Immature natural killer cell (primary cell): ENCODE measurements at places on chromosomes 12 and 14.
A peak's percentile ranks its signal among the peaks of the same experiment; 100 is the strongest.

GRCh38 chr14:96989306-96989705 is 192.1 kb downstream of the VRK1 start:
- no peak for DNase-seq

DNA sequence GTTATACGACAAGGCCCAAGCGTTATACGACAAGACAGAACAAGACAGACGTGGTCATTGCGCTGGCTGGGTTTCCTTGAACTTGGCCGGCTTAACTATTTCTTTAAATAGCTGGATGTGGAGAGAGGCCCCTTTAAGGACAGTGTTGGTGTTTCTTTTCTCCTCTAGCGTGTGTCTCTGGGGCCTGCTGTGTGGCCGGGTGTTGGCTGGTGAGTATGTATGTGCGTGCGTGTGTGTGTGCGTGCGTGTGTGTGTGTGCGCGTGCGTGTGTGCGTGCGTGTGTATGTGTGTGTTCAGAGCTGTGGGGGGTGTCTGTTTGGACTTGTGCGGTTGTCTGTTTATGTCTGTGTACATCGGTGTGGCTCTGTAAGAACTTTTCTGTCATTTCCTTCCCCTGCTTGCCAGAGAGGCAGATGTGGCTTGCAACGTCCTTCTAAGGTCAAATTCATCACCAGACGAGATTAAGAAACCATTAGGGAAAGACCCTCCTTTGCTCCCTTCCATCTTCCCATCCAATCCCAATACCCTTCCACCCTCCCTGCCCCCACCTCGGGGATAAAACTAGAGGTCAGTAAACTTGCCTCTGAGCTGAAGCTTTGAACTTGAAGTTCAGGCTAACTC is 78.6 kb upstream of the TBX3 start:
- no peak for DNase-seq

- DNase-seq = no peak
Observed at GRCh38 chr14:96782436-96782835, 14.7 kb upstream of the VRK1 start.

DNA sequence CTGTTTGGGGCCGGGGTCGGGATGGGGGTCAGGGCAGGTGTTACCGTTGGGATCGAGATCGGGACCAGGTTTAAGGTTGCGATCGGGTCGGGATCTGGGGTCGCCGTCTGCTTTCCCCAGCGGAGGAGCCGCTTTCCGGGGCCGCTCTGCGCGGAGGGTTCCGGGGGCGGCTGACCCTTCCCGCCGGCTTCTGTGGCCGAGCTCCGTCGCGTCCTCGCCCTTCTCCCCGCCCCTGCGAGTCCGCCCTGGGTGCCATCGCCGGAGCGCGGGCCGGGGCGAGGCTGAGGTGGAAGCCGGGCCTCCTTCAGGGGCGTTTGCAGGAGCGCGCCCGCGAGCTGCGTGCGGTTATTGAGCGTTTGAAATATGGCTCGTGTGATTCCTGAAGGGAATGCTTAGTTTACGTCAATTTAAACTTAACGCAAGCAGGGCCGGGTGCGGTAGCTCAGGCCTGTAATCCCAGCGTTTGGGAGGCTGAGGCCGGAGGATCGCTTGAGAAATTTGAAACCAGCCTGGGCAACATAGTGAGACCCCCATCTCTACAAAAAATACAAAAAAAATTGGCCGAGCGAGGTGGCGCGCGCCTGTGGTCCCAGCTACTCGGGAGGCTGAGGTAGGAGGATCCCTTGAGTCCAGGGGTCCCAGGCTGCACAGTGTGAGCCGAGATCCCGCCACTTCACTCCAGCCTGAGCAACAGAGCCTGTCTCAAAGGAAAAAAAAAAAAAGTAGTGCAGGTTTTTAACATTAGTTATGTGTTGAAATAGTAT is 620 bp downstream of the PGAM5 start:
- no peak for DNase-seq

DNA sequence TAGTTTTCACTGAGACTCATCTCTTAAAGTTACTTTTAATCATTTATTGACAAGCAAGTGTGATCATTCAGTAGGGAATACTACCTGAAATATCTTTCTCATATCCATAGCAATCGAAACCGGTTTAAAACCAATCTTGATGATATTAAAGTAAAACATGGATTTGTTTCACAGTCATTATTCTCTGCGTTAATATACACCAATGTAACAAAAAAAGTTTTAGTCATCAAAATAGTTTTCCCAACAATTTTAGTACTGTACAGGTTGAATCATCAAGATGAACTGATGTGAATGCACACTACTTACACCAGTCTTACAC is 137.0 kb upstream of the KRAS start:
- DNase-seq = no peak

GRCh38 chr14:52015411-52016030 is 26.2 kb downstream of the RTRAF start:
- DNase-seq = no peak

- DNase-seq = peak; percentile 71
Observed at GRCh38 chr14:105019861-105020814, 745 bp downstream of the CDCA4 start.

DNA sequence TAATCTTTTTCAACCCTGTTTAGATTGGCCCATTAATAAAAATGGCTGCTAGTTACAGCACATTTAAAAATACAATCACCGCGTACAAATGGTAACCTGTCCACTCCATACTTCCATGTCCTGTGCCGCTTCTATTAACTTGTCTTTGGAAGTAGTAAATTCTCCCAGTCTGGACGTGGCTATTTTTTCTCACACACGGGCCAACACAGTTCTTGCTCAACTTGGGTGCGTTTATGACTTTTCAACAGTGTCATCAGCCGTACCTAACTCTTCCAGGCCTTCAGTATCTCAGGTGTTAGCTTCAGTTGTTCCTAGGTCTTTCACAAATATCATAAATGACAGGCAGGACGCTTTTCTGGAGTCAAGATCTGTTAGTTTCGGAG is 475 bp upstream of the PCNX1 start:
- no peak for DNase-seq

DNA sequence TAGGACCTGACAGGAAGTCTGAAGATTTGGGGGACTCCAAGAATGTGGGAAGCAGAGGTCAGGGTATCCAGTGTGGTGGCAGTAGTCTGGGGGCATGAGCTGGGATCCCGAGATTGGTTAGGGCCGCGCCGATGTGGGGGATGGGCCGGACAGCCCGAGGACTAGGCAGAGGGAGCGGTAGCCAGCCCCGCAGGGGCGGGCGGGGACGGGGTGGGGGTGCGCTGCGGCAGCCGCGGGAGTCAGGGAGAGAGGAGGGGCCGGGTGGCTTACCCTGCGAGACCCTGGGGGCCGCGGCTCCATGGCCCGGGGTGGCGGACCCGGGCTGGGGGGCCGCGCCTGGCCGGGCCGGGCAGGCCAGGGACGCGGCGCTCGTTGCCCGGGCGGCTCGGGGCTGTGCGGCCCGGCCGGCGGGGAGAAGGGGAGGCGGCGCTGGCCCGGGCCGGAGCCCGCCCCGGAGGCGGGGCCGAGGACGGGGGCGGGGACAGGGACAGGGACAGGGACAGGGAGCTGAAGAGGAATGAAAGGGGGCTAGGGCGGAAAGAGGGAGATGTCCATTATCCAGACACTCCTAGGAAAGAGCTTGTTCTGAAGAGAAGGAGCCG is 5.6 kb downstream of the ZNF385A start:
- no peak for DNase-seq

DNA sequence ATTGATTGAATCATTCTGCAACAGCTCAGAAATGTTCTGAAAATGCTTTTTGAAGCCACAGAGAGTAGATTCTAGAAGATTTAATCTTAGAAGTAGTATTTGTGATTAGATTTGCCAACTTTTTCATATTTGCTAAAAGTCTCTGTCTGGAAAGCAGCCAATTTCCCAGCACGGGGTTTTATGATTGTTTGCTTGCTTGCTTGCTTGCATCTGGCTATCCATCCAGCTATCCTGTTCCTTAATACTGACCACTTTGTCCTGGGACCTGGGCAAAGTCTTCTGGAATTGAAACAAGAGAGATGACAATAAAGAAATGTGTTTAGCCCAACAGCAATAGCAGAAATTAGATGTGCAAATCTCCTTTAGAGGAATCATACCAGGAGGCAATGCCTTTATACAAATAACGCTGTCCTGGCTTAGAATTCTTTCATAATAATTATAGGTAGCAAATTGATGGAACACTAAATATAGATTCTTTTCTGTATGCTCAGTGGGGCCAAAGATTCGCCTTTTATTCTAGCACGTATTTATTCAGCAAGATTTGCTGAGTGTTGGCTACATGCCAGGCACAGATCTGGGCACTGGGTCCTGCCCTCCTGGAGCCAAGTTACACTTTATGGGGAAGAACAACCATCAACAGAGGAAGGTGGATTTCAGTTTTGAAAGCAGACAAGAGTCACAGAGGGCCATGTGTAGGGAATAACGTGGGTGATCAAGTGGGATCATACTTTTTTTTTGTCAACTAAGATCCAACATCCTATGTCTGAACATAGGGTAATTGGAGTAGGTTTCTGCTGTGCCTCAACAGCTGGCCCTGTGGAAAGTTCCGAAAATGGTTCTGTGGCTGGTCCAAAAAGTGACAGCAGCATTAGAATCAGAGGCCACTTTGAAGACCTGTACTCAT is 25.3 kb downstream of the MYBPC1 start:
- DNase-seq = no peak

DNA sequence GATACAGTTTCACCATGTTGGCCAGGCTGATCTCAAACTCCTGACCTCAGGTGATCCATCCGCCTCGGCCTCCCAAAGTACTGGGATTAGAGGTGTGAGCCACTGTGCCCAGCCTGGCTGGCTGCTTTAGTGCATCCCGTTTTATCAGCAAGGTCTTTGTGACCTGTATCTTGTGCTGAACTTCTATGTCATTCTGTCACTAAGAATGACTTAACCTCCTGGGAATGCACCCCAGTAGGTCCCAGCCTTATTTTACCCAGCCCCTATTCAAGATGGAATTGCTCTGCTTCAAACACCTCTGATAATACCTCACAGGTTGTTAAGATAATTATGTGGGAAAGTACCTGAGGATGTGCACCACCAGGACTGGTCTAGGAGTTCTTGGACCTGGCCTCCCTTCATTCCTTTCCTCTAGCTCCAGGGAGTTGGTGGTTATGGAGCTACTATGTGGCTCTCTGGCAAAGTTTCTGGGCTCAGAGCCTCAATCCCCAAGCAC is 26.1 kb upstream of the JPH4 start:
- DNase-seq = no peak

DNA sequence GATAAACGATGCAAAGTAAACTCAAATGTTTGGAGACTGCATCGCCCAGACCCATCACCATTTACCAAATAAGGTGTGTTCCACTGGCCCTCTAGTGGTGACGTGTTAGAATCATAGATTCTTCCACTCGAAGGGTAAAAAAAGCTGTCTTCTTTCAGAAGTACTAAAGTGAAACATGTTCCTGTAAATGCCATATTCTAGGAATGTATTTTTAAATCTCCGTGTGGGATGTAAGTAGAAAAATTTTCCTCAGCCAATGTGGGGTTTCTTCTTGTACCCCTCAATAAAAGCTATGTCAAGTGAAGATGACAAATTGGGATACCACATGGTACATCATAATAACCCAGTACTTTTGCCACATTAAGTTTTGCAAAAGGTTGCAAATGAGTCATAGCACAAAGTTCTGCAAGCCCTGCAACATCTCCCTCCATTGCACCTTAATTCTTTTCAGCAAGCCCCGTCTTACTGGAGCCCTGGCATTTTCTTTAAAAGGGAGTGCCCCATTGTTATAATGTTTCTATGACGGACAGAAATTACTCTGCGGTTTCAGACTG is 100.8 kb downstream of the CCER1 start:
- DNase-seq = no peak

DNA sequence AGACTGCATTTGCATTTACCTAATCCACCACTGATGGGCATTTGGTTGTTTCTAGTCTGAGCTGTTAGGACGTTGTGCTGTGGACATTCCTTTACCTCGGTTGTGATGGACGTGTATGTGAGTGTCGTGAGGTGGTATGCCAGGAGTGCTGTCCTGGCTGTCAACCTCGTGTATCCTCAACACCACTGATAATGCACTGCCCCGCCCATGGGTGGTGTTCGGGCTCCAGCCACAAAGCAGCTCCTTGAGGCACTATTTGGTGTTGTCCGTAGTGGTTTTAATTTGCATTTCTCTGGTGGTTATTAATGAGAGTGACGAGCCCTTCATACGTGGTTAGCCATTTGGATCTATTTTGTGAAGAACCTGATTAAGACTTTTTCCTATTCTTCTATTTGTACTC is 87.6 kb downstream of the PPP2R5C start:
- no peak for DNase-seq

- DNase-seq = no peak
Observed at GRCh38 chr14:69701291-69701690, 65.7 kb upstream of the SRSF5 start.

DNA sequence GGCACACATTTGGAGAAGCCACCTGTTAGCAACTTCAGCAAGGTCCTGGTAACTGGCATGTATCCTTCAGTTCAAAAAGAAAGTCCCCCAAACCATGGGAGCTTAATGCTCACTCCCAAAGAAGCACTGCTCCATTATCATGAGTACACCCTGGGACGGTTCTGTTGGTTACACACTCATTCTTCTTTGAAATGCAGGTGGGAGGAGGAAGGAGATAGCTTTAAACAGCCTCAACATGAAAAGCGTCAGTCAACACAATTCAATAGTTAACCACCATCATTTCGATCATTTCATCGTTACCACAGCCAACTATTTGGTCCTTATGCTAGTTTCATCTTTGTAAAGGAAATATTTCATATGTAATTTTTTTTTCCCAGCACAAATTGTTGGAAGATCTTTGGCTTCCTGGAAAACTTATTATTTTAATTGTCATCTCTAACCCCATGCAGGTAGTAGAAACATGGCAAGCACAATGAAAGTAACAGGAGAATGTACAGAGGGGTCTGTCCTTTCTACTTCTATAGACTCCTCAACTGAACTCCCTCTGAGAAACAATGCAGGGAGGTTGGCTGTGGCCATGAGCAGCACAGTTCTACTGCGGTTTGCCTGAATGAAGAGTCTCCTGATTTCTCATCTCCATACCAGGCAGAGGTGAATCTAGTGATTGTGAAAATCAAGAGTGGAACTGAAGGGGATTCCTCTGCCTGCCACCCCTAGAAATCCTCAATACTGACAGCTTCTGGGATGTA is 196.4 kb upstream of the FOXN3 start:
- no peak for DNase-seq

- no peak for DNase-seq
Observed at GRCh38 chr12:60714141-60714900, 1118.5 kb downstream of the SLC16A7 start.

DNA sequence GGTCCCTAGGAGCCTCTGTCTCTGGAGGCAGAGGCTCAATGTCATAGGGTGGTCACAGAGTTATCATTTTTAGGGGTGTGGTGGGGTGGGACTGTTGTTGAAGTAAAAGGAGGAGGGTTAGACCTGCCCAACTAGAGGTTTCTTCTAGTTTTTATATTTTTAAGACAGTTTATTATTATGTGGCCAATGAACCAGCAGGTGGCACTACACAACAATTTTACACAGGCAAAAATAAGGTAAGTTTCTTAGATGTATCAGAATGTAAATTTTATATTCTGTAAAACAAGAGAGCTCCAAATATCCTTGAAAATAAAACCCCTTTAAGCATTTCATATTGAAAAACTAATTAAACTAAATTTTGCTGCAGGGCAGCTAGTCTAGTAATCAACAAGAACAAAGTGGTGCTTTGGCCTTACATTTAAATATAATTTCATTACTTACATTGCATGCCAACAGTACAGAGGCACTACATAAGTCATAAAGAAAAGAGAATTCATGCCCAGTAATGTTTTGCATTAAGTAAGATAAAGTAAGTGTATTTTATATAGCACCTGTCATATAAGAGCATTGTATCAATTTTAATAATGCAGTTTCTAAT is 22.2 kb upstream of the OVCH1 start:
- peak; percentile 4 for DNase-seq

GRCh38 chr12:94047781-94048567 is 100.4 kb upstream of the PLXNC1 start:
- no peak for DNase-seq

GRCh38 chr12:52175371-52176350 is 16.2 kb downstream of the KRT80 start:
- DNase-seq = no peak
